ENCODE measurements at places on chromosomes 6 and 20.

- no peak for DNase-seq
These were observed 1060.3 kb downstream of the KIF16B start for GRCh38 chr20:15512916-15513315.

- no peak for DNase-seq
These were observed 40.6 kb downstream of the TXLNB start for GRCh38 chr6:139251045-139251690.

DNA sequence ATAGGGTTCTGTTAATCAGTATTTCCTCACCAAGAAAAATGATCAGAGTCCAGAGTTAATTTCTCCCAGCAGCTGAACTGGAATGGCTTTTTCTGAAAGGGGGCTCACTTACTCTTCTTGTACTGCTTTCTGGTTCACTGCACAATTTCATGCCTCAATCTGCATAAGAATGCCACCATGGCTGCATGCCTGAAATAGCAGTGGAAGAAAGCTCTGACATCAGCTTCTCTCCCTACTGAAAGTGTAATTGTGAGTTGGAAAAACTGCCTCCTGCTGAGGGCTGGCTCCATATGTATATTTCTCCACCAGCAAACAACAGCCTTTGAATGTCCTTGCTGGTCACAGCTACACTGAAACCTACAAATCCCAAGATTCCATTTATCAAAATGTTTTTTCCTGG lies 1027.2 kb upstream of the GJE1 start:
- DNase-seq = peak; percentile 71

DNA sequence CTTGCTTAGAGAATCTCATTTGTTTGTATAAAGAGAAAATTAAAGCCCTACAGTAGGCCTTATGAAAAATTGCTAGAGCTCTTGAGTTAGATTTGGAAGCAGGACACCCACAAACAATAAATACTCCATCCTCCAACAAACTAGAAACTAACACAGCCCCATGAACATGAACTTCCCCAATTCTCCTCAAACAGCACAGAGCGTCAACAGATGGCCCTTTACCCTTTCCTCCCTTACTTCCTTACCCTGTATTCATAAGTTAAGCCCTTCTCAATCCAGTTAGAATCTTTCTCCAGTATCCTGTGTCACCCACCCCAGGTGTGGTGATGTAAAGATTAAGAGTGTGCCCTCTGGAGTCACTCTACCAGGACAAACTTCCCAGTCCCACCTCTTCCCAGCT lies 113.7 kb downstream of the UNC5CL start:
- DNase-seq = no peak

DNA sequence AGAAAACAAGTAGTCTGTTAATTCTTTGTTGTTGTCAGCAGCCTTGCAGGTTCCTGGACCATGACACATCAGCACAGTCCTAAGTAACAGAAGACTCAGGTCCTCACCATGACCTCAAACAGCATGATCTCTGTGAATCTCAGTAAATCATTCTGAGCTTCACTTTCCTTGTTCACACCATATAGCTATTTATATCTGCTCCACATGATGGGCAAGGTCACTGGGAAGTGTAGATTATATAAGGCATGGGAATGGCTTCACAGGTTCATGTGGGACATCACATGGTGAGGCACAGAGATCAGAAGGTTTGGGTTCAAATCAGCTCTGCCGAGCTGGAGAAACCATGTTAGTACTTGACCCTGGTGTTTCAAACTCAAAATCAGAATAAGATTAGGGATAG lies 245.4 kb upstream of the SPTLC3 start:
- no peak for DNase-seq

DNA sequence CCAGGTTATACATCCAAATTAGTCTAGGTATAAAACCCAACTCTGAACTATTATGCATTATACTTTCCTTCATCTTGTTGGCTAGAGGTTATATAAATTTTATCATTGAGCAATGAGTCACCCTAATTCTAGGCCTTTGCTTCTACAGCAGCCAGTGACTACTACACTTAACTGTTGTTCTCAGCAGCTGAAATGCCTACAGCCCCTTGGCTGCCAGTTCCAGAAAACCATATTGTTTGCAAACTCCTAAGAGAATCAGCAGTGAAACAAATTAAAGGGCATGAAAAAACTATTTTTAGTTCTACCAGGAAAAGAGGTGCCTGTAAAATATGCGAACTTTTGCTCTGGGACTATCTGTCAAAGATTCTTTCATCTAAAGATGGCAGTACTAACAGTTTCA lies 292.8 kb downstream of the FRK start:
- DNase-seq = no peak

DNA sequence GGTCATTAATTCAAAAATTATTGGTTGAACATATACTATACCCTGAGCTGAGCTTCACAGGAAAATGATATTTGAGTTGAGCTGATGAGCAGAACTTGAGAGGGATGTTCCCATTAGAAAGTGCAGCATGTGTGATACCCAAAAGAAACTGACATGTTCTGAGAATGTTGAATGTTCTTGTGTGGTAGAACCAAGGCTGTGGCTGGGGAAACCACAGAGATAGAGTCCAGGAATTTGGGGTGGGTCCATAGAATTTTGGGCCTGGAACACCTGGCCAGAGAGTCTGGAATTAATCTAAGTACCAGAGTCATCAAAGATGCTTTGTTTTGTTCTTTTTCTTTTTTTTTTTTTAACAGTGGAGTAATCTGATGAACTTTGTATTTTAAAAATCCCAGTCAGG lies 88.7 kb downstream of the TBX18 start:
- DNase-seq = no peak

All from NCI-H69 (cell line).